Cardiac muscle cell (in vitro differentiated cells and primary cell): ENCODE measurements at places on chromosomes 5 and 9. TPM values are rescaled to one million over a fixed set of nuclear protein-coding genes. Genes with fewer than 3 reads are reported as not detected.

Gene DPM2
- total RNA-seq: 26.1 and 35.6 TPM in 2 replicates

Gene TRIM36
- total RNA-seq: 2.6 and 8.0 TPM in 2 replicates

Gene GPR21
- 0.21 and 1.0 TPM in 2 replicates for total RNA-seq

Gene SMIM32
- total RNA-seq: 0.36 and 0.81 TPM in 2 replicates

Gene PITX1
- 0.07 TPM in 1 of 2 replicates, not detected in the other for total RNA-seq

Gene PCDHB13
- total RNA-seq: 7.8 and 8.4 TPM in 2 replicates

Gene CXCL14
- 0.11 and 1.2 TPM in 2 replicates for total RNA-seq

GRCh38 chr5:59756373-59757035 lies 137.0 kb downstream of the PDE4D start:
- H3K36me3 ChIP-seq: no peaks in the 10 kb centered on the region
- DNase-seq: no peak
- no peaks in the 10 kb centered on the region for H3K27me3 ChIP-seq
- H3K27ac ChIP-seq: no peak overlapping the region

- H3K36me3 ChIP-seq: peaks cover 7% of the 10 kb centered on the region
- H3K4me1 ChIP-seq: peaks cover 22% of the 10 kb centered on the region
- no peak overlapping the region for H3K27ac ChIP-seq
- no peaks in the 10 kb centered on the region for H3K27me3 ChIP-seq
Observed at GRCh38 chr5:151674626-151675610, 11.8 kb downstream of the SPARC start.

DNA sequence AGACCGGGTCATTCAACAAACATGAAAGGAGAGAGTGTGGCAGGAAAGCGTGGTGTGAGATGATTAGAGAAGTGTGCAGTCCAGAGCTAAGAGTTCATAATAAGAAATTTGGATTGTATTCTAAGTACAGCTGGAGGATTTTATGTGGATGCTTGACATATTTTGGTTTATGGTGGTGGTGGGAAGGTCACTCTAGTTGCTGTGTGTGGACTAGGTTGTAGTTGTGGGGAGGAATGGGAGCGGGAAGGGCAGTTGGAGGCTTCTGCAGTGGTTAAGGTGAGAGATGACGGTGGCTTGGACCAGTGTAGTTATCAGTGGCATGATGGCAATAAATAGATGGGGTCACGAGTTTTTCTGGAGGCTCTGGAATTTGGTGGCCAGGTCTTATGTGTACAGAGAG lies 45.7 kb upstream of the GPR151 start:
- no peak overlapping the region for H3K4me3 ChIP-seq
- H3K27ac ChIP-seq: no peak overlapping the region
- no peaks in the 10 kb centered on the region for H3K36me3 ChIP-seq
- no peaks in the 10 kb centered on the region for H3K27me3 ChIP-seq
- DNase-seq: no peak
- H3K4me1 ChIP-seq: peaks cover 9% of the 10 kb centered on the region

- H3K36me3 ChIP-seq: no peaks in the 10 kb centered on the region
- DNase-seq: no peak
- H3K27me3 ChIP-seq: no peaks in the 10 kb centered on the region
- H3K27ac ChIP-seq: no peak overlapping the region
- H3K4me3 ChIP-seq: no peak overlapping the region
Observed at GRCh38 chr9:104339692-104340091, 164.4 kb upstream of the OR13F1 start.

- peak overlapping the region; percentile 80 for H3K27ac ChIP-seq
- H3K36me3 ChIP-seq: no peaks in the 10 kb centered on the region
- H3K4me1 ChIP-seq: peaks cover 50% of the 10 kb centered on the region
- no peak for DNase-seq
Observed at GRCh38 chr5:169153405-169153804, 147.5 kb downstream of the SLIT3 start.

- H3K4me1 ChIP-seq: no peaks in the 10 kb centered on the region
- DNase-seq: no peak
- H3K4me3 ChIP-seq: no peak overlapping the region
- no peaks in the 10 kb centered on the region for H3K27me3 ChIP-seq
- H3K27ac ChIP-seq: no peak overlapping the region
Observed at GRCh38 chr5:134086943-134087305, 27.6 kb upstream of the TCF7 start.

DNA sequence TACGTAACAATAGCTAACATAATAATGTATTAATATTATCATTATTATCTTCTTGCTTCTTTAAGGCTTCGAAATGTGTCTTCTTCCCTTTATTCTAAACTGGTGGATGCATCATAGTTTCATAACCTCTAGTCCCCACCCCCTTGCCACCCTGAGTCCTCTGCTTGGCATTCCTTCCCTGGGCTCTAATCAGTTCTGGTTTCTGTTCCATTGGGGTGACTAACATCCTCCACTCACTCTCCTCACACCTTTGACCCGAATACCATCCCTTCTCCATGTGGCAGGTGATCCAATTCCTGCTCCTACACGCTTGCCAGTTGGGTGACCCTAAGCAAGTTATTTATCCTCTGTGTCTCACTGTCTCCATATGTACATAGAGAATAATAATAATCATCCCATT lies 286.1 kb downstream of the TRPM3 start:
- no peak overlapping the region for H3K27ac ChIP-seq
- DNase-seq: peak; percentile 36
- H3K36me3 ChIP-seq: no peaks in the 10 kb centered on the region

GRCh38 chr5:13569090-13569715 lies 375.3 kb downstream of the DNAH5 start:
- H3K27me3 ChIP-seq: no peaks in the 10 kb centered on the region
- DNase-seq: no peak
- no peak overlapping the region for H3K27ac ChIP-seq
- H3K36me3 ChIP-seq: no peaks in the 10 kb centered on the region
- H3K4me3 ChIP-seq: no peak overlapping the region
- H3K4me1 ChIP-seq: no peaks in the 10 kb centered on the region

DNA sequence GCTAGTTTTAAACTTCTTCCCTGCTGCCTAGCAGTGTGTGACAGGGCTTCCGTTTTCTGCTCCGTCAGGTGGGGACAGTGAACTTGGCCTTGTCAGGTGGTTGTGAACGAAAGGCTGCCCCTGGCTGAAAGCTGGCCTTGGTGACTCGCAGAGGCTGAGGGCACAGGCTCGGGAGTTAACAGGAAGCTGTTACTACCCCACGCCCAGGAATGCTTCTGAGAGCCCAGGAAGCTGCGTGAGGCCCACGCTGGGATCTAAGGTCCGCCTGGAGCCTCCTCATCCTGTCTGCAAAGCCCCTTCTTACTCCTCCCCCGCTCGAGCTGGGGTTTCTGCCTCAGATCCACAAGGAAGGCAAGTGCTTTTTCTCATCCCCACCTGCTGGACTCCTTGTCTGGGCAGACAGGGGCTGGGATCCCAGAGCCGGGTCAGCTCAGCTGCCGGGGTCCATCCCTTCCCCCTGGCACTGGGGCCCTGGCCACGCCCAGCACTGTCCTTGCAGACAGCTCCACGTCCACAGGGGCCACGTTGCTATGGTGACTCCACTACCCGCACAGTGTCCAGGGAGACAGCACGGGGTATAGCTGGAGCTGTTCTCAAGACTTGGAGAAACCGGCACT lies 124.7 kb upstream of the TBC1D2 start:
- peaks cover 14% of the 10 kb centered on the region for H3K4me1 ChIP-seq
- no peaks in the 10 kb centered on the region for H3K36me3 ChIP-seq
- DNase-seq: peak; percentile 39
- no peak overlapping the region for H3K4me3 ChIP-seq
- no peaks in the 10 kb centered on the region for H3K27me3 ChIP-seq

GRCh38 chr5:39779831-39780230 lies 355.1 kb upstream of the DAB2 start:
- no peaks in the 10 kb centered on the region for H3K36me3 ChIP-seq
- H3K4me3 ChIP-seq: no peak overlapping the region
- no peak for DNase-seq
- no peaks in the 10 kb centered on the region for H3K27me3 ChIP-seq

GRCh38 chr9:108536836-108537601 lies 318.8 kb downstream of the ACTL7B start:
- H3K27ac ChIP-seq: no peak overlapping the region
- no peak for DNase-seq
- H3K27me3 ChIP-seq: no peaks in the 10 kb centered on the region
- no peaks in the 10 kb centered on the region for H3K36me3 ChIP-seq
- no peaks in the 10 kb centered on the region for H3K4me1 ChIP-seq

DNA sequence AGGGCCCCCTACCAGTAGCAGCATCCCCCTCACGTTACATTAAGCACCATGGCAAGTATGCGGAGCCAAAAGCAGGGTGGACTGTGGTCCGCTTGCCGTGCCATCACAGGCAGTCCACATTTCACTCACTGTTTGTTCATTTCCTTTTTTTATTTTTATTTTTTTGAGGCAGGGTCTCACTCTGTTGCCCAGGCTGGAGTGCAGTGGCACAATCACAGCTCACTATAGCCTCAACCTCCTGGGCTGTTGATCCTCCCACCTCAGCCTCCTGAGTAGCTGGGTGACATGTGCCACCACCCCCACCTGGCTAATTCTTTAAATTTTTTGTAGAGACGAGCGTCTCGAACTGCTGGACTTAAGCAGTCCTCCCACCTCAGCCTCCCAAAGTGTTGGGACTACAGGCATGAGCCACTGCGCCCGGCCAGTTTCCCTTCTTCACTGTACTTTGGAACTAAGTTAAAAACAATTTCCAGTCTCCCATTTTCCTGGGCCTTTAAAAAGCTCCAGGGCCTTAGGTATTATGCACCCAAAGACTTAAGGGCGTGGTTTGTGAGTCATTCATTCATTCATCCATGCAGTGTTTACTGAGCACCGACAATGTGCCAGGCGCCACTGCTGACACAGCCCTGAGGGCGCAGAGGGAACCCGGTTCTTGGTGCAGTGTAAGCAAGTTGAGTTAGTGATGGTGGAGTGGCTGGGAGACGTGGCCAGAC lies 19.9 kb downstream of the PRRX2 start:
- H3K27me3 ChIP-seq: no peaks in the 10 kb centered on the region
- DNase-seq: no peak
- H3K27ac ChIP-seq: no peak overlapping the region
- H3K4me3 ChIP-seq: no peak overlapping the region
- no peaks in the 10 kb centered on the region for H3K36me3 ChIP-seq

GRCh38 chr5:31645420-31646081 lies 6.6 kb downstream of the PDZD2 start:
- no peak overlapping the region for H3K4me3 ChIP-seq
- H3K27ac ChIP-seq: no peak overlapping the region
- H3K27me3 ChIP-seq: peaks cover 5% of the 10 kb centered on the region

DNA sequence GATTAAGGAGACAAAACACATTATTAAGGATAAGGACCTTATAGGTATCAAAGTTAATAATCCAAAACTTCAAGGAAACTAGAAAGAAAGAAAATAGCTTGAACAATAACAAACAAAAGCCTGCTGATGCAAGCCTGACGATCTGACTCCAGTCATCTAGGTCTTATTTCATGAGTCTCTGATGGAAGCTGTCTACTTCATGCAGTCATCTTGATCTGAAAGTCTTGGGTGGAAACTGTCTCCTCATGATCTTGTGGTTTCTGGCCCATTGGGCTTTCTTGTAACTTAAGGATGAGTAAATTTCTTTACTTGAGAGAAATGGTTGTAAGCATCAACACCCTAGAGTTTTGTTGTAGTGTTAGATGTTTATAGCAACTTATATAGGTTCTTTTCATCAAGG lies 20.6 kb upstream of the PSIP1 start:
- DNase-seq: no peak
- H3K27me3 ChIP-seq: no peaks in the 10 kb centered on the region
- no peak overlapping the region for H3K27ac ChIP-seq
- no peaks in the 10 kb centered on the region for H3K4me1 ChIP-seq
- no peak overlapping the region for H3K4me3 ChIP-seq

- peak within 1 kb of the TSS; percentile 41 for H3K4me3 ChIP-seq
- peak; percentile 99 for DNase-seq
- no peaks in the 10 kb centered on the region for H3K36me3 ChIP-seq
Observed at GRCh38 chr5:177311723-177312648, at the start of gene MXD3. TSS of gene MXD3 (minus strand) at chr5:177311898. CDS start at chr5:177311830, 68 bp downstream.

GRCh38 chr5:114726131-114726530 lies 364.3 kb downstream of the KCNN2 start:
- no peaks in the 10 kb centered on the region for H3K36me3 ChIP-seq
- no peak for DNase-seq
- H3K27ac ChIP-seq: no peak overlapping the region
- no peak overlapping the region for H3K4me3 ChIP-seq
- H3K4me1 ChIP-seq: no peaks in the 10 kb centered on the region

DNA sequence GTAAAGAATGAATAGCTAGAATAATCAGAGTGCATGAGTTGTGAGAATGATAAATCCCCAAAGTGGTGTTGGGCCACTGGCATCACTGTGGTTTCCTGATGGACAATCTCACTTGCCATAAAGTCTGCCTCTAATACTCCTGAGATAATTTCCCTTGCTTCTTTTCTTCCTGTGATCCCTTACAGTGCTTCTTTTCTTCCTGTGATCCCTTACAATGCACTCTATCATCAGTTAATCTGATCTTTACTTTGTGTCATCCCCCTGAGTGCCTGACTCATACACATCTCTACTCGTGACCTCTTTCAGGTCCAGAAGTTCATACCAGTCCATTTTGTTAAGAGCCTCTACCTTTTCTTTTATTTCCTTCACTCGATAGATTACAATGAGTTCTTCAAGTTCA lies 418.3 kb downstream of the HCN1 start:
- H3K4me3 ChIP-seq: no peak overlapping the region
- no peaks in the 10 kb centered on the region for H3K36me3 ChIP-seq
- no peaks in the 10 kb centered on the region for H3K27me3 ChIP-seq
- H3K27ac ChIP-seq: no peak overlapping the region
- DNase-seq: no peak

GRCh38 chr5:177303121-177303924 lies at the start of the genes PRELID1 and RAB24:
TSS of gene PRELID1 (plus strand) at chr5:177303799. CDS start at chr5:177303986, 187 bp downstream.
TSS of gene RAB24 (minus strand) at chr5:177303719. CDS start at chr5:177303288, 431 bp downstream.
- no peaks in the 10 kb centered on the region for H3K27me3 ChIP-seq
- DNase-seq: peak; percentile 94
- peaks cover 18% of the 10 kb centered on the region for H3K36me3 ChIP-seq
- peak within 1 kb of the TSS; percentile 55 for H3K27ac ChIP-seq
- peak within 1 kb of the TSS; percentile 76 for H3K4me3 ChIP-seq
